ENCODE measurements at places on chromosomes 5 and 9. TPM values are rescaled to one million over a fixed set of nuclear protein-coding genes. Genes with fewer than 3 reads are reported as not detected.

Gene KCNN2
- 7.5 TPM for total RNA-seq

Gene KDM3B
- 44.0 TPM for total RNA-seq

Gene ANKS6
- 17.6 TPM for total RNA-seq

Gene LURAP1L
- 10.8 TPM for total RNA-seq

Gene PPP3R2
- not detected for total RNA-seq
